ENCODE measurements at places on chromosomes 7 and 10. TPM values are rescaled to one million over a fixed set of nuclear protein-coding genes. Genes with fewer than 3 reads are reported as not detected.

The TMEM178B gene
- total RNA-seq: not detected

The ZNF25 gene
- total RNA-seq: 13.7 TPM

The LIPM gene
- total RNA-seq: not detected

The HOXA11 gene
- total RNA-seq: 12.4 TPM

The CYP2C18 gene
- total RNA-seq: not detected

The NKX6-2 gene
- total RNA-seq: under 0.01 TPM

The PALD1 gene
- under 0.01 TPM for total RNA-seq
